ENCODE measurements at places on chromosomes 6 and 20.
A peak's percentile ranks its signal among the peaks of the same experiment; 100 is the strongest.

- no peak for DNase-seq
These were observed 46.9 kb downstream of the LYRM4 start for GRCh38 chr6:5213836-5214235.

DNA sequence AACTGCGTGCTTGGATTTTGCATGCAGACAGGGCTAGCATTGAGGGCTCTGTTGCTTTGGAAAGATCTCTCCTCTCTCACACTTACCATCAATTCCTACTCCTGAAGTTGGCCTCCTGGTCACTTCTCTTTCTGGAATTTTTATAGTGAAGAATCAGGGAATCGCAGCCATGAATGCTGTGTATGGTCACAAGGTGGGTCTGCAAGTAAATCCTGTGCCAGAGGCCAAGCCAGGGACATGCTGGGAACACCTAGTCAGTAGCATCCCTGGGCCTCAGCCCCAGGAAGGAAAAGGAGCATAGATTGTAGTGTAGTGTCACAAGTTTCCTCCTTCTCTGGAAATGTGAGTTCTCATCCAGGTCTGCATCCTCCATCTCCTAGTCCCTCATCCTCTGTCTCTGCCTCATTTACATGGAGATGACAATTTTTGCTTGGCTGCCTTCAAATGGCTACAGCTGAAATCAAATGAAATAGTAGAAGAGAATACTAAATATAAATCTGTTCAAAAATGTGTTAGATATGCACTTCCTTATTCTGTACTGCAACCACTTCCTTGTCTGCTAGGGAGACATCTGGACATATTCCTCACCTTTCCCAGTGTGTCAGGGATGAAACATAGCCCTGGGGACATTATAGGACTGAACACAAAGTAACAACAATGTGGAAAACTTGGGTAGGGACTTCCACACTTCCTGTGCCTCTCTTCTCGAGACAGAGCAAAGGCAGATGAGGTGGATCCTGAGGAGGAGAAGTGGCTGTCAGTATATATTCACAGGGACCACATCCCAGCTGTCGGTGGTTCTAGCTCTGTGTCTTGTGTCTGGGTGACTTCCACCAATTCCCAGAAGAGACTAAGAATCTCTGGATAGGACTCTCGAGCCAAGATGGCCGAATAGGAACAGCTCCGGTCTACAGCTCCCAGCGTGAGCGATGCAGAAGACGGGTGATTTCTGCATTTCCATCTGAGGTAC is 17.0 kb downstream of the CST9 start:
- no peak for DNase-seq

DNA sequence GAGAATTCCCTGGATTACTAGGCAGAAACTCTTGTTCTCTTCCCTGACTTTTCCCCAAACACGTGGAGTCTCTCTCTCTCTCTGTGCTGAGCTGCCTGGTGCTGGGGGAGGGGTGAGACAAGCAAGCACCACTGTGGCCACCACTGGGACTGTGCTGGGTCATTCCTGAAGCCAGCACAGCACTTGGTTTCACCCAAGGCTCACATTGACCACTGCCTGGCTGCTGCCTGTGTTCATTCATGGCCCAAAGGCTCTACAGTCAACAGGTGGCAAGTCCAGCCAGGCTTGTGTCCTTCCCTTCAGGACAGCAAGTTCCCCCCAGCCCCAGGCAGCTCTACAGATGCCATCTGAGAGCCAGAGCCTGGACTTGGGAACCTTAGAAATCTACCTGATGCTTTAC is 92.2 kb downstream of the CTNNBL1 start:
- no peak for DNase-seq

DNA sequence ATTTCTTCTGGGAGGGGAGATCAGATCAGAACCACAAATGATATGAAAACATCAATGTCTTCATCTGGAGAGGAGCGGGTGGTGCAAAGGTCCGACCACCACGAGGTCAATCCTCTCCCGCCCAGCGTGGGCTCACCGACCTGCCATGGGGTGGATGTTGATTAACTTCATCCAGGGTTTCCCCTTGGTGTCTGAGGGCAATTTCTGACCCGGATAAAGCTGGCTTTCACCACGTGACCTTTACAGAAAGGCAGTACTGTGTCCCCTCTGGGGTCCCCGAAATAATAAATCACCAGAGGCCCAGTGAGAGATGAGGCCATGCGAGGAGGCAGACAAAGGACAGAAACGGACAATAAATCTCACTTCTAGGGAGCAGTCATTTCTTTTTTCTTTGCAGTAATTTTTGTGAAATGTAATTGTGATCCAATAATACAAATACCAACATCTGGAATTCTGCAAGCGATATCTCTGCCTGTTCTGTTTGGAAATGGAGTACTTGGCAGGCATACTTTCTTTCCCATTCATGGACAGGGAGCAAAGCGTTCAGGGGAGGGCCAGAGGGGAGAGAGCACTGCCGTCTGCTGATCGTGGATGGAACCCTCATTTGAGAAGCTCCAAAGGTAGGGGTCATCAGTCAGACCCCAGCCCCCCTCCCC is 55.1 kb upstream of the APCDD1L start:
- peak; percentile 62 for DNase-seq

DNA sequence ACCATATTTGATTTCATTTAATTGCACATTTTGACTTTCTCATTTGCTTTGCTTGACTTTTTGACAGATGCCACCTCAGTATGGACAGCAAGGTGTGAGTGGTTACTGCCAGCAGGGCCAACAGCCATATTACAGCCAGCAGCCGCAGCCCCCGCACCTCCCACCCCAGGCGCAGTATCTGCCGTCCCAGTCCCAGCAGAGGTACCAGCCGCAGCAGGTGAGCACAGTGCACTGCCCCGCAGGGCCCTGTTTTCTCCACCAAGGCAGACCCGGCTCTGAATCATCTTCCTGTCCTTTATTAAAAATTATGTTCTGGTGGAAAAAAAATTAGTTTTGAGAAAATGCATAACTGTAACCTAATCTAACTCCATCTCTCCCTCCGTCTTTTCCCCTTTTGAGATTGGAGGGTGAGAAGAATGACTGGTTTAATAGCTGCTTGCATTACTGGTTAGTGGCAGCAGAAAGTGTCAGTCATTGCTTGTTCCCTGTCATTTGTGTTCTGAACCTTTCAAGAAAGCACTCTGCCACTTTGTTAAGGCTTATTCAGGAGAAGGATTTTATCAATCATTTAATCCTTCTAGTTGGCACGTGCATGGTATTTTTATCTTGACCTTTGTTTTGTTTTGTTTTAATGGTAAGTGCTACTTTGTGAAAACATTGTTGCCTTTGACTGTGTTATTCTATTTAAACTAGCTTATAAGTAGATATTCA is 124.3 kb downstream of the ARID1B start:
- no peak for DNase-seq

All from right cardiac atrium (tissue), 5 donors.